ENCODE measurements at places on chromosomes 7 and 10.

DNA sequence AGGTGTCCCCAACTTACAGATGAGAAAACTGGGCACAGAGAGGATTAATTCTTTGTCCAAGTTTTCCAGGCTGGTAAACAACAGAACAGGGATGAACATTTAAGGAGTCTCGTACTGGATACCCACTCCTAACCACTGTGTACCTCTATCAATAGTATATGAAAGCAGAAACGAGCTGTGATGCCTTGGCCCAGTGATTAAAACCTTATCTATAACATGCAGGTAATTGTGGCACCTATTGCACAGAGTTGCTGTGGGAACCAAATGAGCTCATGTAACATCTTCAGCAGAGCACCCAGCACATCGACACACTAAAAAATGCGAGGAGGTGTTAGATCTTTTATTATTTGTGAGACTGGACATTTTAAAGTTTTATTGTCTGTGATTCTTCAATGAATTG is 1.6 kb downstream of the TMEM273 start:
- H3K4me3 ChIP-seq = no peak overlapping the region
- no peaks in the 10 kb centered on the region for H3K4me1 ChIP-seq
- no peak for DNase-seq
- H3K27me3 ChIP-seq = no peaks in the 10 kb centered on the region

GRCh38 chr10:45553613-45554012 is 119.0 kb downstream of the ZFAND4 start:
- H3K27me3 ChIP-seq = no peaks in the 10 kb centered on the region

- DNase-seq = no peak
- no peaks in the 10 kb centered on the region for H3K36me3 ChIP-seq
- H3K4me1 ChIP-seq = no peaks in the 10 kb centered on the region
- no peak overlapping the region for H3K4me3 ChIP-seq
- no peaks in the 10 kb centered on the region for H3K27me3 ChIP-seq
These were observed 125.3 kb downstream of the HTR7 start for GRCh38 chr10:90732581-90732980.

DNA sequence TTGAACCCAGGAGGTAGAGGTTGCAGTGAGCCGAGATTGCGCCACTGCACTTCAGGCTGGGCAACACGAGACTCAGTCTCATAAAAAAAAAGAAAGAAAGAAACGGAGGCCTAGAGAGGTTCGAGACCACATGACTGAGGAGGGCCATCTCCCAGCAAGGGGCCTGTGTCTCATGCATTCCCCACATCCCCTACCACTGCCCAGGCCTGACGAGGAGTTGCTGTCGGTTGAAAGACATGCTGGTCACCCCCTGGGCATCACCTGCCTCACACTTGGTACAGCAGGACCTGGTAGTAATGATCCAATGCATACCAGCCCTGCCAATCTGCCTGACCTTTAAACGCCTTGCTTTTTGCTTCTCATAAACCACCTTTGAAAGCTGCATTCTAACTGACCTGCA is 85.9 kb downstream of the DLG5 start:
- no peak overlapping the region for H3K27ac ChIP-seq
- H3K4me3 ChIP-seq = no peak overlapping the region
- H3K4me1 ChIP-seq = no peaks in the 10 kb centered on the region

- no peak within 1 kb of the TSS for H3K4me3 ChIP-seq
- H3K27me3 ChIP-seq = peaks cover 4% of the 10 kb centered on the region
- DNase-seq = no peak
- H3K27ac ChIP-seq = no peak within 1 kb of the TSS
- H3K4me1 ChIP-seq = no peaks in the 10 kb centered on the region
- no peaks in the 10 kb centered on the region for H3K36me3 ChIP-seq
These were observed at the start of gene EVX1 for GRCh38 chr7:27242555-27243339. EVX1 (plus strand) TSS chr7:27242802; CDS start chr7:27243031, 229 bp downstream.

GRCh38 chr10:108424656-108425055 is 1260.2 kb upstream of the SORCS1 start:
- no peaks in the 10 kb centered on the region for H3K36me3 ChIP-seq
- no peak for DNase-seq
- no peaks in the 10 kb centered on the region for H3K27me3 ChIP-seq
- no peak overlapping the region for H3K4me3 ChIP-seq
- no peaks in the 10 kb centered on the region for H3K4me1 ChIP-seq
- no peak overlapping the region for H3K27ac ChIP-seq

- DNase-seq = peak; percentile 84
- H3K4me1 ChIP-seq = peaks cover 7% of the 10 kb centered on the region
- no peak overlapping the region for H3K4me3 ChIP-seq
- no peaks in the 10 kb centered on the region for H3K27me3 ChIP-seq
- no peaks in the 10 kb centered on the region for H3K36me3 ChIP-seq
These were observed 201.3 kb downstream of the JCAD start for GRCh38 chr10:29857843-29858701.

DNA sequence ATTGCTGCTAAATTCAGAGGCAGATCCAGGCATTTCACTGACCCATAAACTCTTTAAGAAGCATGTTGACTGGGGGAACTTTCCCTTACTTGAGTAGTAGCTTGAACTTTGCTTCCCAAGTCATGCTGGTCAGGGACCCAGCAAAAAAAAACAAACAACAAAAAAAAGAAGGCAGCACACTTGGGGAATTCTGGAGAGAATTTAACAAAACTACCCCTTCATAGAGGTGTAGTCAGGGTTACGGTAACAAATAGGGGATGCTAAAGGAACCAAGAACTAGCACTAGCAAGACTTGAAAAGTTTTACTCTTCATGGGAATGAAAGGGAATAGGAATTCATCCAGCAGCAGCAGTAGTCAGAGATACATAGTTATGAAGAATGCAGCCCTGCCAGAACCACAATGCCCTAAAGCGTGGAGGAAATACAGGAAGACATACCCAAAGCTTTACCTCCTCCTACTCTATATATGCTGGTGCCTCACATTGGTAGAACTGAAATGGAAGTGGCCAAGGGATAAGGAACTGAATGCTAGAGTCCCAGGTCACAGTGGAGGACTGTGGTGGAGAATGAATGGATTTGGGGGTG is 67.3 kb downstream of the PHYHIPL start:
- no peaks in the 10 kb centered on the region for H3K27me3 ChIP-seq
- no peaks in the 10 kb centered on the region for H3K4me1 ChIP-seq
- no peak for DNase-seq
- no peak overlapping the region for H3K27ac ChIP-seq
- H3K36me3 ChIP-seq = no peaks in the 10 kb centered on the region
- H3K4me3 ChIP-seq = no peak overlapping the region

DNA sequence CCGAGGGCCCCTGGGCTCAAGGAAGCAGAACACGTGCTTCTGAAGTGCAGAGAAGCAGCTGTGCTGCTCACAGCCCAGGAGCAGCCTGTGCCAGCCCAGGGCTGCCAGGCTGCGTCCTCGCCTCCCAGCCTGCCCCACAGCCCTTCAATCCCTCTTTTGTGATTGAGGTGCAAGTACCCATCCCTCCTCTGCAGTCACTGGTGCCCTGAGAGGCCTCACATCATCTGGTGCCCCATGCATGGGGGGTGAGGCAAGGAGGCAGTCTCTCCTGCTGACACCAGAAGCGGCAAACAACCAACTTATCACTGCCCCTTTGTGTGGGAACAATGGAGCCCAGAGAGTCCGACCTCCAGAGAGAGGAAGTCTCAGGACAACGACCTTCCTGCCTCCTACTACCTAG is 49.8 kb upstream of the FGFR2 start:
- no peaks in the 10 kb centered on the region for H3K36me3 ChIP-seq
- H3K27me3 ChIP-seq = no peaks in the 10 kb centered on the region

GRCh38 chr7:20310963-20311742 is 19.5 kb upstream of the ITGB8 start:
- DNase-seq = peak; percentile 74
- H3K4me1 ChIP-seq = peaks cover 20% of the 10 kb centered on the region
- no peaks in the 10 kb centered on the region for H3K27me3 ChIP-seq
- no peaks in the 10 kb centered on the region for H3K36me3 ChIP-seq
- H3K4me3 ChIP-seq = no peak overlapping the region

GRCh38 chr10:107164992-107165391 is 486 bp upstream of the SORCS1 start:
- peak overlapping the region; percentile 45 for H3K27ac ChIP-seq
- H3K4me1 ChIP-seq = peaks cover 4% of the 10 kb centered on the region
- no peaks in the 10 kb centered on the region for H3K27me3 ChIP-seq
- no peaks in the 10 kb centered on the region for H3K36me3 ChIP-seq

DNA sequence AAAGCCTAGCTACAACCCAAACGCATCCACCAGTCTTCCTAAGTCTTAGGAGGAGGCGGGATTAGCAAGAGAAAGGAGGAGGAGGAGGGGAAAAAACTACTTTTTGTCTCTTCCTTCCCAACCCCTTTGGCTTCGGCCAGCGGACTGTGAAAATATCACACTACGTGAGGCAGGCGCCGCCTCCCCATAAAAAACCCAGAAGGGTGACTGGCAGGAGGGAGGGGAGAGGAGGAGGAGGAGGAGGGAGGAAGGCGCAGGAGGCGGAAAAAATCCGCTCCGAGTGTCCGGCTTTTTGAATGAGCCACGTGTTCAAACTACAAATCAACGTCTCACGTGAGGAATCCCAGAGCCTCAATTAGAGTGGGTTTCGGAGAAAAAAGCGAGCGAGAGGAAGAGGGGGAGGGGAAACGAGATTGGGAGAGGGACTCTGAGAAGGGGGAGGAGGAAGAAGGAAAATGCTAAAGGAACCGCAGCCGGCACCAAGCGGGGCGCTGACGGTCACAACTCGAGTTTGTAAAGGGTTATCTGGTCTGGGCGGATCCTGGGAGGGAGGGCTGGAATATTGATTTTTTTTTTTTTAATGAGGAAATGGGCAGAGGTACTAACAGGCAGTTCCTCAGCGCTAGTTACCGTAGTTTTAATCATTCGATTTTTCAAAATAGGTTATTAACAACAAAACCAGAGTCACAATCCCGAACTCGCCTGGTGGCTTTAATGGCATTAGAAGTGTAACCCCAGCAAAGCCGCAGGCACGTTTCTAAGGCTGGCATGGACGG is at the start of gene IGF2BP3:
Gene IGF2BP3 (minus strand): TSS at position 162 of the 776 bp plus-strand sequence. CDS start 381 bp downstream, outside the sequence.
- peak within 1 kb of the TSS; percentile 87 for H3K4me3 ChIP-seq
- peak within 1 kb of the TSS; percentile 94 for H3K27ac ChIP-seq
- peaks cover under 1% of the 10 kb centered on the region for H3K36me3 ChIP-seq
- peak; percentile 98 for DNase-seq

DNA sequence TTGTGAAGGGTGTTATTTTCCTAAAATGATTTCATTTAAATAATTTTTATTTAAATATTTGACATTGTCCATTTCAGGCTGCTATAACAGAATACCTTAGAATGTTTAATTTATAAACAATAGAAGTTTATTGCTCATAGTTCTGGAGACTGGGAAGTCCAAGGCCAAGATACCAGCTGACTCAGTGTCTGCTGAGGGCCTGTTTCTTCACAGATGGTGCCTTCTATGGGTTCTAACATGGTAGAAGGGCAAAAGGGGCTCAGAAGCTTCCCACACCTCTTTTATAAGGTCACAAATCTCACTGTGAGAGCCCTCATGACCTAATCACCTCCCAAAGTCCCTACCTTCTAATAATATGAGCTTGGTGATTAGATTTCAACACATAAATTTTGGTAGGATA is 50.7 kb downstream of the MTURN start:
- H3K27ac ChIP-seq = no peak overlapping the region
- no peak for DNase-seq
- no peaks in the 10 kb centered on the region for H3K27me3 ChIP-seq
- no peaks in the 10 kb centered on the region for H3K36me3 ChIP-seq

DNA sequence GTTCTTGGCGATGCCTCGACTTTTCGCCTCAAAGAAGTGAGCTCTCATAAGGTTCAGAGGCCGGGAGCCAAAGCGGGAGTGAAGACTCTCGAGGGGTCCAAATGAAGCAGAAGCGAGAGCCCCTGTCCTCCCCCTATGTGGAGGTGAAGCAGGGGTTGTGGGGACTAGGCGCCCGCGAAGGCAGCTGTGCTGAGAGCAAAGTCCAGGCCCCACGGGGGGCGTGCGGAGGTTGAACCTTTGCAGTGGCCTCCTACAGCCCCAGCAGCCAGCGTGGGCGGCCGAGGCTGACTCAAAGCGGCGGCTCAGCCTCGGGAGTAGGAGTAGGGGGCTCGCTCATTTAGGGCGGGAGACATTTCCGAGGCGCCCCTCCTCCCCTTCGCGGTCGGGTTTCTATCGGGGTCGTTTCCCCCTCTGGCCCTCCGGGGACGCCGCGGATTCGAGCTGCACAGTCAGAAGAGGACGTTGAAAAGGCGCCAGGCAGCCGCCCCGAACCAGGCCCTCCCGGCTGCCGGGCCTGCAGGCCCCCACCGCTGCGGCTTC is 553 bp upstream of the ADD3 start:
- no peak for DNase-seq
- H3K36me3 ChIP-seq = no peaks in the 10 kb centered on the region
- peak overlapping the region; percentile 71 for H3K4me3 ChIP-seq

GRCh38 chr7:80284855-80285254 is 150.2 kb downstream of the GNAI1 start:
- H3K27ac ChIP-seq = no peak overlapping the region
- H3K27me3 ChIP-seq = no peaks in the 10 kb centered on the region
- H3K4me3 ChIP-seq = no peak overlapping the region
- H3K36me3 ChIP-seq = no peaks in the 10 kb centered on the region
- no peaks in the 10 kb centered on the region for H3K4me1 ChIP-seq
- DNase-seq = no peak

GRCh38 chr10:132965411-132966057 is 23.2 kb upstream of the CFAP46 start:
- H3K36me3 ChIP-seq = no peaks in the 10 kb centered on the region
- H3K4me1 ChIP-seq = no peaks in the 10 kb centered on the region
- H3K4me3 ChIP-seq = no peak overlapping the region
- H3K27me3 ChIP-seq = no peaks in the 10 kb centered on the region

DNA sequence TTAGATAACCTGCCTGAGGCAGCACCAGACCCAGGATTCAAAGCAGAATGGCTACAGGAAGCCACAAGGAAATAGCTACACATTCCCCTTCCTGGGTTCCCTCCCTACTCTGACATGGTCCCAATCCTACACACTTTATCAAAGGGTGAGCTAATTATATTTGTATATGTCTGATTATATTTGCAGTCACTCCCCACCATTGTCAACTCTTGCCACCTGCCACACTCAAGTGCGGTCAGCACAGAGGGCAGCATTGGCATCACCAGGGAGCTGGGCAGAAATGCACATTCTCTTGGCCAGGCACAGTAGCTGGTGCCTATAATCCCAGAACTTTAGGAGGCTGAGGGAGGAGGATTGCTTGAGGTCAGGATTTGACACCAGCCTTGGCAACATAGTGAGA is 114.1 kb upstream of the PDLIM1 start:
- H3K4me1 ChIP-seq = no peaks in the 10 kb centered on the region
- H3K36me3 ChIP-seq = no peaks in the 10 kb centered on the region
- no peak overlapping the region for H3K4me3 ChIP-seq
- H3K27ac ChIP-seq = no peak overlapping the region
- no peaks in the 10 kb centered on the region for H3K27me3 ChIP-seq

- H3K27ac ChIP-seq = no peak overlapping the region
- no peak for DNase-seq
- H3K36me3 ChIP-seq = no peaks in the 10 kb centered on the region
- H3K4me3 ChIP-seq = no peak overlapping the region
- no peaks in the 10 kb centered on the region for H3K27me3 ChIP-seq
- H3K4me1 ChIP-seq = no peaks in the 10 kb centered on the region
These were observed 288.9 kb upstream of the KLF6 start for GRCh38 chr10:4073912-4074311.

GRCh38 chr10:67521546-67521945 is 174.4 kb downstream of the CTNNA3 start:
- no peak overlapping the region for H3K27ac ChIP-seq
- H3K4me1 ChIP-seq = peaks cover 9% of the 10 kb centered on the region
- H3K4me3 ChIP-seq = no peak overlapping the region
- DNase-seq = no peak

GRCh38 chr7:22351878-22352277 is 5.1 kb downstream of the RAPGEF5 start:
- no peak for DNase-seq
- no peak overlapping the region for H3K27ac ChIP-seq
- no peaks in the 10 kb centered on the region for H3K27me3 ChIP-seq
- no peaks in the 10 kb centered on the region for H3K36me3 ChIP-seq
- H3K4me1 ChIP-seq = no peaks in the 10 kb centered on the region

- no peaks in the 10 kb centered on the region for H3K4me1 ChIP-seq
- no peak for DNase-seq
- H3K4me3 ChIP-seq = no peak overlapping the region
- H3K36me3 ChIP-seq = no peaks in the 10 kb centered on the region
- H3K27ac ChIP-seq = no peak overlapping the region
These were observed 92.9 kb downstream of the AHR start for GRCh38 chr7:17391366-17391765.
